Stimulated activated naive CD4-positive, alpha-beta T cell treated with Interleukin-2 at 50 U/mL for 16 hours (primary cell): ENCODE measurements at places on chromosomes 16 and 17.

GRCh38 chr17:67679721-67680120 lies 38.0 kb upstream of the NOL11 start:
- DNase-seq = no peak

- DNase-seq = no peak
Measured at GRCh38 chr16:4403133-4403949, 13.1 kb downstream of the CORO7 start.

DNA sequence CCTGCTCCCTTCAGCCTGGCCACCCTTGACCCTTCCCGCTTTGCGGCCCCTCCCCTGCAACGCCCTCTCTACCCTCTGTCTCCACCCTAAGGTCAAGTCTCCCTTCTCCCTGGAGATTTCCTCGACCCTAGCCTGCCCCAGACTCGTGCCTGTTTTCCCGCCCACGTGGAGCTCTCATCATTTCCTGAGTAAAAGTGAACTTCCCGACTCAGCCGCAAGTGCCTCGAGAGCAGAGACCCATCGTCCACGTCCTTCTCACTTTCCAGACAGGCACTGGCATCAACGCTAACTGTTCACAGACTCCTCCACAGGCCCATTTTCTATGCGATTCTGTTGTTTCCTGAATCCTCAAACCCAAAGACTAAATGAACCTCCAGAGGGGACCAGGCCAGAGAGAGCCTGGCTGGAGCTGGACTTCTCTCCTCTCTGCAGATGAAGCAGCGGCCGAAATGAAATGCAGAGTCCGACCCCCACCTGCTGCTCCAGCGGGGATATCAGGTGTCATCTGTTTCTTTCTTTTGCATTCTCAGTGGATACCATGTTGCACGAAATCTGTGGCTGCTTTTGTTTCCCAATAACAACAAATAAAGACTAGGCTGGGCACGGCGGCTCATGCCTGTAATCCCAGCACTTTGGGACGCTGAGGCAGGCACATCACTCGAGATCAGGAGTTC lies 52.5 kb downstream of the RTN4RL1 start:
- peak; percentile 4 for DNase-seq

GRCh38 chr16:54590836-54591235 lies 304.2 kb upstream of the IRX3 start:
- DNase-seq = no peak

DNA sequence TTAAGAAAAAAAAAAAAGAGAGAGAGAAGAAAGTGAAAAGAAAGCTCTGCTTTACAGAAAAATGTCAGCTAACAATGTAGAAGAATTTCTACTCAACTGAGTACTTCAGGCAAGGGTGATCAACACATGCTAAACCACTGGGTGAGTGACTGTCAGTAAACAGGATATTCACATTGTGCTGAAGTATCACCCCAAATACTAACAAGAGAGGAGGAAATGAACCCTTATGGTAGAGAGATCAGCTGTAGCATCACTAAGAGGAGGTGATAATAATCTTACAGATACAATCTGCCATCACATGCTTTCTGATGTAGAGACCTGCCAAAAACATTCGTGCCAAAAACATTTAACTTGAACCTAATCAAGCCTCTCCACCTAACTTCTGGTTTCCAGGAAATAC lies 30.7 kb upstream of the ICAM2 start:
- DNase-seq = no peak

- no peak for DNase-seq
Measured at GRCh38 chr17:55706808-55707773, 15.6 kb downstream of the TMEM100 start.

- no peak for DNase-seq
Measured at GRCh38 chr16:50525262-50525661, 22.9 kb upstream of the NKD1 start.

DNA sequence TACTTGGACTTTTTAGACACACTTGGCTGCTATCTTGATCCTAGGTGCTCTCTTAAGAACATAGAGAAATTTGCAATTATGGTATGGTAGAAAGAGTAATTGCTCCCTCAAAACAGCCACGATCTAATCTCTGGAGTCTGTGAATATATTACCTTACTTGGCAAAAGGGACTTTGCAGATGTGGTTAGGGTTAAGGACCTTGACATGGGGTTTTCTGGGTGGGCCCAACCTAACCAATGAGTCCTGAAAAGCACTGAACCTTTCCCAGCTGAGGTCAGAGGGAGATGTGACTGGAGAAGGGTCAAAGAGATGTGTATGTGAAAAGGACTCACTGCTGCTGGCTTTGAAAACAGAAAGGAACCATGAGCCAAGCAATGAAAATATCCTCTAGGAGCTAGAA lies 26.7 kb upstream of the MED13 start:
- DNase-seq = no peak

- DNase-seq = no peak
Measured at GRCh38 chr16:67674851-67675578, 8.4 kb downstream of the C16orf86 start.

GRCh38 chr16:4954714-4955113 lies 3.4 kb upstream of the SEC14L5 start:
- no peak for DNase-seq

- DNase-seq = no peak
Measured at GRCh38 chr16:4684763-4685162, 8.6 kb upstream of the NUDT16L1 start.

DNA sequence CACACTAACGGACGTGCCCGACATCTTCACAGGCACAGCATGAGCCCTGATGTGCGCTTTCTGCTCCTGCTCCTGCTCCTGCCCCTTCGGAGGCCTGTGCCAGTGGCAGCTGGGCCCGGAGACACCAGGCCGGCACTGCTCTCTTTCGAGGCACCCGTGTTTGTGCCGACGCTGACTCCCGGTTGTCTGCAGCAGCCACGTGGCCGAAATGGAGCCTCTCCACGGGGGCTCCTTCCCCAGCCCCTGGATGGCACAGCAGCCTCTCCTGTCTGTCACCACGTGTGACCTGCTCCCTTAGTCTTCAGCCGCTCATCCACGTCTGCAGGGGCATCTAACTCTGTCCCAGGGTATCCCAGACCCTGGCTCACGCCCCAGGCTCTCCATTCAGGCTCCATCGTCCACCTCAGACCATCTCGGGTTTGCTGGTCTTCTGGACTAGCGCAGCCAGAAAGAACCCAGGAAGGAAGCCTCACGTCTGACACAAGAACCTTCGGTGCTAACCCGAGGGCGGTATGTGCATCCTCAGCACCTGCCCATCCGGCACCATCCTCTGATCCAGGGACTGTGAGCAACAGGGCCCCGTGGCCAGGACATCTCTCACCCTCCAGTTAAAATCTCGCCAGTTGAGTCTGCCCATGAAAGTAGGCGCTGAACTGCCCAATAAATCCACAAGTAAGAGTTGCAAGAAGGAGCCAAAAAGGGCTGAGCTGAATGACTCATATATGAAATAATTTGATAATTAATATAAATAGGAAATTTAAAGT lies 4.2 kb upstream of the RPH3AL start:
- DNase-seq = no peak

GRCh38 chr16:63289834-63290460 lies 1253.7 kb upstream of the CDH8 start:
- DNase-seq = no peak

GRCh38 chr17:10171122-10171571 lies 27.3 kb downstream of the GAS7 start:
- DNase-seq = no peak

DNA sequence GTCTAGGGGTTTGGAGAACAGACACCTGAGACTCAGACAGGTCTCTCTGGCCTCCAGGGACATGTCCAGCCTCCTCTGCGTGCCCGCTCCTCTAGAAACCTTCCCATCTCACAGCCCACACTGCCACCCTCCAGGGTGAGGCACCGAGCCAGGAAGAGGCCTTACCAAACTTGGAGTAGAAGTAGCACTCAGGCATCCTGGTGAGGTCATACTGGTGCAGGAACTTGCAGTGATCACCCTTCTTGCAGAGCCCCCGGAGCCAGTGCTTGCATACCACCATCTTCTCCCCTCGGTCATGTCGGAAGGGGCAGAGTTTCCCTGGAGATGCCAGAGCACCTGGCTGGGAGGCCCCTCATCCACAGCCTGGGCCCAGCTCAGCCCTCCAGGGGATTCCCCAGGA lies 4.2 kb downstream of the CPSF4L start:
- DNase-seq = no peak

GRCh38 chr16:72921620-72922019 lies 126.3 kb downstream of the ZFHX3 start:
- DNase-seq = no peak

DNA sequence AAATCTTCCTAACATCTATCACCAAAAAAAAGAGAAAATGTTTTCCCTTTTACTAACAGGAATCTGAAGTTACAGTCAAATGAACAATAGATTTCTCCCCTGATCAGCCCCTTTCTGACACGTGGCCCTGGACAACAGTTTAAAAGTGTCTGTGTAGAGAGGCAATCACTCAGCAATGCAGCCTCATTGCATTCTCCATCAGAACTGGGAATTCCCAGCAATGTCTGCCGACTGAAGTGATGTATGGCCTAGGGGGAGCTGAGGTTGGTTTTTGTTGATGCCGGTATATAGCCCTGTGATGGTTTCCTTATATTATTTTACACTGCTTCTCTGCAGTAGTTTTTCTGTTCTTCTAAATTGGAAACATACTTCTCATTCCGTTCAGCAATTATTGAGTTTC lies 904.3 kb upstream of the CDH8 start:
- DNase-seq = no peak

DNA sequence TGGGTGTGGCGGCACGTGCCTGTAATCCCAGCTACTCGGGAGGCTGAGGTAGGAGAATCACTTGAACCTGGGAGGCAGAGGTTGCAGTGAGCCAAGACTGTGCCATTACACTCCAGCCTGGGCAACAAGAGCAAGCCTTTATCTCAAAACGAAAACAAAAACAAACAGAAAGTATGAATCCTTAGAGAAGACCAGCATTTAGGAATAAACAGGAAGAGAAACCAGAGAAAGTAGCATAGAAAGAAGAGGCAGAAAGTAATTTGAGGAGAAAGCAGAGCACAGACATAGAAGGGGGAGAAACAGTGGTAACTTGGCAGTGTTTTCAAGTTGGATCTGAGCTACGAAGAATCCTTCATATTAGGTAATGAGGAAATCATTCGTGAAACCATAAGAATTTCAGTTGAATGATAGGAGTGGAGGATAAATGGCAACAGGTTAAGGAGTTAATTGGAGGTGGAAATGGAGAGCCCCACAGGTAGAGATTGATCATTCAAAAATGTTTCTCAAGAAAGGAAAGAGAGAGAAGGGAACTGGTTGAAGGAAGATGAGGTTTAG lies 9.7 kb upstream of the CCL2 start:
- DNase-seq = no peak

- DNase-seq = no peak
Measured at GRCh38 chr16:87140211-87141200, 176.7 kb downstream of the C16orf95 start.

GRCh38 chr16:84754353-84754856 lies 54.6 kb downstream of the USP10 start:
- peak; percentile 40 for DNase-seq

- DNase-seq = no peak
Measured at GRCh38 chr17:81930142-81931125, 2.9 kb upstream of the MAFG start.

DNA sequence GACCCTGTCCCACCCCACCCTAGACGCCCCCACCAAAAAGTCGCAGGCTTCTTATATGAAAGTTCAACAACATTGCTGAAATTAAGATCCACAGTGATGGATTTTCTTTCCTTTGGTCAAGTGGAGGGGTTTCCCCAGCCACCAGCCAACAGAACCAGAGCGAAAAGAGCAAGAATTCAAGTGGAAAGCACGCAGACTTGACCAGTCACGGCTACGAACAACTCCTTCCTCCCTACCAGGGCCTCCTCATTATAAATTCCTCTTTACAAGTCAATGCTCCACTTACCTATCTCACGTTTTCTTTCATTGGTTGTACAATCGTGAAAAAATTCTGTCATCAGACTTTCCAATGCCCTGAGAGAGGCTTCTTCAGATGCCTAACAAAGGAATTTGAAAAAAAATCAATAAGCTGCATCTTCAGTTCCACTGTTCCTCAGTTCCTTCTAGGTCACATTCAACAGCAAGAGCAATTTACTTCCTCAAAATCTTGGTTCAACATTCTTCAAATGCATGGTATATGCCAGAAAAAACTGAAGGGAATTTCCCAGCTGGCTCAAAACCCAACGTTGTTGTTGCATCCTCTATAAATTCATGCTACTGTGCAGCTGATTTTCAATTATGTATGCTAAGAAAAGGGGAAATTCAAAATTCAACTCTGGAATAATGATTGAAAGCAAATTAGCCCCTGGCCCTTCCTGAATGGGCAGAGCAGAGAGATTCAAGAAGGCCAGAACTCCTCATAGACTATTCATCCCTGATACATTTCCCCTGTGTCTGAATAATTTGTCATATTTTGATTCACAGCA lies 30.9 kb downstream of the XPO6 start:
- DNase-seq = no peak

GRCh38 chr17:63519116-63519881 lies 3.9 kb upstream of the KCNH6 start:
- no peak for DNase-seq

DNA sequence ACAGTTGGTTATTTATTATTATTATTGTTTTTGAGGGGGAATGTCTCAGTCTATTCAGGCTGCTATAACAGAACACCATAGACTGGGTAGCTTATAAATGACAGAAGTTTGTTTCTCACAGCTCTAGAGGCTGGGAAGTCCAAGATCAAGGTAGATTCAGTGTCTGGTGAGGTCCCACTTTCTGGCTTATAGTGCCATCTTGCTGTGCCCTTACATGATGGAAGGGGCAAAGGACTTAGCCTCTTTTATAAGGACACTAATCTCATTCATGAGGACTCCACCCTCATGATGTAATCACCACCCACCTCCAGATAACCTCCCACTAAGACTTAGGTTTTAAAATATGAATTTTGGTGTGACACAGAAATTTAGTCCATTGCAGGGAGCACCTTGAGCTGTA lies 224.6 kb downstream of the HAPSTR1 start:
- no peak for DNase-seq

DNA sequence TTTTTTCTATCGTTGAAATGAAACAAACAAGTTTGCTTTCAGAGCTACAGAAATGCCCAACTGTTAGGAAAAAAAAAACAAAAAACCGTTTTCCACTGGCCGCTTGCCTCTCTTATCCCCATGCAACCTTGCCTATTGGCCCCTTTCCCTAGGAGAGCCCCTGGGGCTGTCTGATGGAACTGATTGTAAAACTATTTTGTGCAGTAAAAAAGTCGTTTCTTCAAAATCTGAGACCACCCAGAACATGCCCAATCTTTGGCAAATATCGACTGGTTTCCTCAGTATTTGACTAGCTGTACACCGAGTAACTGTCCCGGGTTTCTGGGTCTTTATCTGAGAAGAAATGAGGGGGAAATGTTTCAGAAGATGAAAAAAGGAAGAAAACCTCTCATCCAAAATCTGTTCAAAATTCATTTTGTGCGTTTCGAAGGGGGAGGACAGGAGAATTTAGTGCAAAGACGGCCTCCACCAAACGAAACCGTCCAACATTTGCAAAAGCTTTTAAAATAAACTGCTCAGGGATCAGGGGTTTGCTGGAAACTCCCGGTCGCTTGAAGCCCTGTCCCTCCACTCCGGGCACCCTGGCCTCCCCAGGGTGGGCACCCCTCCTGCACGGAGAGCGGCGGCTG lies 1.1 kb upstream of the GNAO1 start:
- no peak for DNase-seq

- no peak for DNase-seq
Measured at GRCh38 chr16:11078812-11079459, 134.6 kb downstream of the CLEC16A start.

- DNase-seq = no peak
Measured at GRCh38 chr17:50052241-50052796, 3.6 kb upstream of the ITGA3 start.

GRCh38 chr17:83153681-83154310 lies 74.4 kb downstream of the METRNL start:
- DNase-seq = no peak
